Neural progenitor cell (in vitro differentiated cells): ENCODE measurements at places on chromosomes 2 and 18.

- H3K36me3 ChIP-seq = no peaks in the 10 kb centered on the region
- no peaks in the 10 kb centered on the region for H3K4me1 ChIP-seq
- H3K27me3 ChIP-seq = no peaks in the 10 kb centered on the region
- H3K27ac ChIP-seq = no peak overlapping the region
- no peak overlapping the region for H3K4me3 ChIP-seq
Measured at GRCh38 chr18:36405611-36406010, 108.1 kb downstream of the FHOD3 start.

GRCh38 chr2:218880102-218880858 is at the start of gene WNT10A:
WNT10A (plus strand) TSS chr2:218880852; CDS start chr2:218880996, 144 bp downstream.
- no peaks in the 10 kb centered on the region for H3K36me3 ChIP-seq
- no peak within 1 kb of the TSS for H3K27ac ChIP-seq
- peaks cover 32% of the 10 kb centered on the region for H3K4me1 ChIP-seq
- H3K27me3 ChIP-seq = peaks cover 100% of the 10 kb centered on the region
- no peak for DNase-seq

DNA sequence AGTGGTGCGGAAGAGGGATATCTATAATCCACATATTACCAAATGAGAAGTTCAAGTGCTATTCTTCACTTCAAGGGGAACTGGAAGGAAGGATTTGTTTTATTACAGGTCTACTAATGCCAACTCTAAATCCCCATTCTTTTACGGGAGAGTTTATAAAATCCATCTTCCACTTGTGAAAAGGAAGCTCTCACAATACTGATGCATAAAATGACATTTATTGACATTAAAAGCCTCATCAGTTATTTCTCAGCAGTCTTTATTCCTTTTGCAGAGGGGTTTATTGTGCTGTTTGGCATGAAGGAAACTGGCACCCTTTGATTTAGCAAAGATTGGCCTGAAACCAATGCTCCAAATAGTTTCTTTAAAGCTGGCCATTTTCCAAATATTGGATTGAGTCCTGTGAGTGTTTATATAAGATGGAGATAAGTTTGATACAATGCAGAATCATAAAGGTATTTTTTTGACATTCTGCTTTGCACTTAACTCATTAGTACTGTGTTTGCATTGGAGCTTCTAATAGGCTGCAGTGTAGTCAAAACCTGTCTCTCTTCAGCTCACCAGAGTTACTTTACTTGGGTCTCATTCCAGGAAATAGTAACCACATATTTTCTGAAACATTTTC is 26.6 kb downstream of the LRP1B start:
- H3K27me3 ChIP-seq = no peaks in the 10 kb centered on the region

DNA sequence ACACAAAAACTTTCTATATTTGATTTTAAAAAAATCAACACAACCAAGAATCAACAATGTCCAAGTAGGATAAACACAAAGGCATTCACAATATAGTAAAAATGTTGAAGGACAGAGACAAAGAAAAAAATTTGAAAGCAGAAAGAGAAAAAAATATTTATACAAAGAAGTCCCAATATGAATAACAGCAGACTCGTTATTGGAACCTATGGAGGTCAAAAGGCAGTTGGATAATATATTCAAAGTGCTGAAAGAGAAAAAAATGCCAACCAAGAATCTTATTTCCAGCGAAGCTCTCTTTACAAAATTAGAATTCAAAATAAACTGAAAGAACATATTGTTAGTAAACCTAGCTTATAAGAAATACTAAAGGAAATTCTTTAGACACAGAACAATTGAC is 859.5 kb downstream of the LRP1B start:
- H3K4me3 ChIP-seq = no peak overlapping the region
- no peaks in the 10 kb centered on the region for H3K27me3 ChIP-seq
- H3K36me3 ChIP-seq = no peaks in the 10 kb centered on the region

GRCh38 chr2:178328037-178328436 is 122.9 kb downstream of the PRKRA start:
- no peak overlapping the region for H3K4me3 ChIP-seq
- no peaks in the 10 kb centered on the region for H3K4me1 ChIP-seq
- H3K27me3 ChIP-seq = no peaks in the 10 kb centered on the region

GRCh38 chr2:239729151-239729550 is 296.0 kb downstream of the NDUFA10 start:
- H3K27me3 ChIP-seq = no peaks in the 10 kb centered on the region
- no peak overlapping the region for H3K4me3 ChIP-seq
- H3K4me1 ChIP-seq = no peaks in the 10 kb centered on the region
- H3K36me3 ChIP-seq = no peaks in the 10 kb centered on the region

DNA sequence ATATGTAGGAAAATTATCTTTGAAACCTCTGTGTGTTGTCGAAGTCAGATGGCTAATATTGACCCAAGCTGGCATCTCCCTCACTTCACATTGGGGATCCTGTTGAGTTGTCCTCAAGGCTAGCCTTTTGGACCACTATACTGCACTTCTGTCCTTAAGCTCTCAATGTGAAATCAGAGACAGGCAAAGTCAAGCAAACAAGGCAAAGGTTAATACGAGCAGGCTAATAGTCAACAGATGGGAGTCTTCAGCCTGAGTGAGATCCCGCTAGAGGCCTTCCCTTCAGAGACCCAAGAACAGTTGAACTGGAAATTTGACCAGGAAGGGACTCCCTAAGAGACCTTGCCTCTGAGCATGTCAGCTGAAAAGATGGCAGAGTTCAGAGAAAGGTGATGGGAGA is 475.4 kb downstream of the PARD3B start:
- H3K27me3 ChIP-seq = no peaks in the 10 kb centered on the region
- DNase-seq = no peak
- no peaks in the 10 kb centered on the region for H3K4me1 ChIP-seq
- no peak overlapping the region for H3K27ac ChIP-seq

- H3K4me1 ChIP-seq = peaks cover 70% of the 10 kb centered on the region
- no peak overlapping the region for H3K4me3 ChIP-seq
- no peaks in the 10 kb centered on the region for H3K27me3 ChIP-seq
- H3K36me3 ChIP-seq = no peaks in the 10 kb centered on the region
- DNase-seq = peak; percentile 91
Measured at GRCh38 chr2:20188851-20189250, 36.1 kb downstream of the SDC1 start.

GRCh38 chr2:203704430-203704829 is 2.0 kb upstream of the CD28 start:
- H3K4me3 ChIP-seq = no peak overlapping the region
- DNase-seq = no peak
- no peaks in the 10 kb centered on the region for H3K4me1 ChIP-seq
- no peaks in the 10 kb centered on the region for H3K27me3 ChIP-seq

DNA sequence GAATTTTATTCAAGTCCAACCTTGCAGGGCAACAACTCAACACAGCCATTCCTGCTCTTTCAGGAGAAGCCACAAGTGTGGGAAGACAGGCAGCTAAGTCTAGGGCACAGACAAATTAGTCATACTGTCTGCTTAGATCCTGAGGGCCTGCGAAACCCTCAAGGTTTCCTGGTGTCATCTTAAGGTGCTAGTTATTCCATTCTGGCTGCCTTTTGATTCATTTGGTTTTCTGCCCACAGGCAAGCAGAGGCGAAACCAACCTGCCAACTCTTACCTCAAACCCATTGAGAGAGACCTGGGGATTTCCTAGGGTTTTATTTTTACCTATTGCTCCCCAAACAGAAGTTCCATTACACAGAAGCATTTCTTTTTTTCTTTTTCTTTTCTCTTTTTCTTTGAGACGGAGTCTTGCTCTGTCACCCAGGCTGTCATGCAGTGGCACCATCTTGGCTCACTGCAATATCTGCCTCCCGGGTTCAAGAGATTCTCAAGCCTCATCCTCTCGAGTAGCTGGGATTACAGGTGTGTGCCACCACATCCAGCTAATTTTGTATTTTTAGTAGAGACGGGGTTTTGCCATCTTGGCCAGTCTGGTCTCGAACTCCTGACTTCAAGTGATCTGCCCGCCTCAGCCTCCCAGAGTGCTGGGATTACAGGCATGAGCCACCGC is 23.7 kb upstream of the SCYGR1 start:
- no peaks in the 10 kb centered on the region for H3K36me3 ChIP-seq
- no peak for DNase-seq
- H3K4me1 ChIP-seq = no peaks in the 10 kb centered on the region
- no peaks in the 10 kb centered on the region for H3K27me3 ChIP-seq

DNA sequence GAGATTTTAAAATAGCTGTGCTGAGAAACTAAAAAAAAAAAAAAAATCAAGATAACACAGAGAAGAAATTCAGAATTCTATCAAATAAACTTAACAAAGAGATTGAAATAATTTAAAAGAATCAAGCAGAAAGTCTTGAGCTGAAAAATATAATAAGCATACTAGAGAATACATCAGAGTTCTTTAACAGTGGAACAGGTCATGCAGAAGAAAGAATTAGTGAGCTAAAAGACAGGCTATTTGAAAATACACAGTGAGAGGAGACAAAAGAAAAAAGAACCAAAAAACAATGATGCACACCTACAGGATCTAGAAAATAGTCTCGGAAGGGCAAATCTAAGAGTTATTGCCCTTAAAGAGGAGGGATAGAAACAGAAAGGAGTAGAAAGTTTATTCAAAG is 548.1 kb downstream of the ADCYAP1 start:
- no peak overlapping the region for H3K27ac ChIP-seq
- no peak for DNase-seq
- no peaks in the 10 kb centered on the region for H3K4me1 ChIP-seq
- H3K36me3 ChIP-seq = no peaks in the 10 kb centered on the region

DNA sequence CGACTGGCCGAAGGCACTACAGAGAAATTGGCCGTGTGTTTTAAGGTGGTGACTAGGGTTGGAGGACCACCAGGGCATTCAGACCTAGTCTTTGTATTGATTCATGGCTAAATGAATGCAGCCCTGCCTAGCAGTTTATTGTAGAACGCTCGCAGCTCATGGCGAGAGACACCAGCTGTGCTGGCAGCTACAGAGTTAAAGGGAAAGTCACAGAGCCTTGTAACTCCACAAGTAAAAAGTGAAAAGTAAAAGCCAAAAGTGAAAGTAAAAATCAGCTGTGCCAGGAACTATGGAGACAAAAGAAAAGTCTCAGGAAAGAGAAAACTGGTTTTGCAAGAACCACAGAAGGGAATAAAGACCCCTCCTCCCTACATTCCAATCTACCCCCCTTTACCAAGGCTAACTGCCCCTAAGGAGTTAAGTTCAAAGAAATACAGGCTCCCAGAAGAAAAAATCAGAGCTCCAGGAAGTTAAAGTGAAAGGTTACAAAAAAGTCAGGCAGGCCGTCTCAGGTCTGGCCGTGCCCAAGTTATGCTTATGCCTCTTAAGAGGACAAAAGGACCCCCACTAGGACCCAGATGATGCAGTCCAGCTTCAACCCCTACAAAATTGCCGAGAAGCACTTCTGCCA is 46.4 kb upstream of the SELENOI start:
- H3K4me1 ChIP-seq = peaks cover 42% of the 10 kb centered on the region
- H3K27ac ChIP-seq = no peak overlapping the region

DNA sequence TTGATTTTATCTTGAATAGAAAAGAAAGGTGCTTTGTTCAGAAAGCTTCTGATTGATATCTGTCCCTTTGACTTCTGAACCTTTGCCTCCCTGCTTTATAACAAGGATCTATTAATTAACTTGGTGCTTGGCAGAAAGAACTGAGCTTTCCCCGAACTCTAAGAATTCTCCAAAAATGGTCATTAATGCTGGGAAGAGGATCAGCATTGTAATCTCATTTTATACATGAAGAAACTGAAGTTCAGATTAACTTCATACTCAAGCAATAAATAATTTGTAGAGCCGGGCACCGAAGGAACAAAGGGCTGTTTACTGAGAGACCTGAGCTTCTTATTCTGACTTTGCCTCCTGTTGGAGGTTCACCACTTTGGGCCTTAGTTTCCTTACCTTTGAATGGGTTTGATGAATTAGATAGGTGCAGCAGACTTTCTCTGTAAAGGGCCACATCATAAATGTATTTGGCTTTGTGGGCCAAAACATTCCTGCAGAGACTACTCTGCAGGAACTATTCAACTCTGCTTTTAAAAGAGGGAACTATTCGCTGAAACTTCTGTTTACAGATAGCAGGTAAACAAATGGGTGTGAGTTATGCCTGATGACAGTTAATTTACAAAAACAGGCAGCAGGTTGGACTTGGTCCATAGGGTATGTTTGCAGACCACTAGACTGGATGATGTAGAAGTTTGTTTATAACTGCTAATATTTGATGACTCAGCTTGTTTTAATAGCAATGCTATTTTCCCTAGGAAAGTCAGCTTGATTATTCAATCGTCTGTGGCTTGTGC is 272.9 kb downstream of the TGIF1 start:
- DNase-seq = no peak
- no peak overlapping the region for H3K27ac ChIP-seq
- H3K4me3 ChIP-seq = no peak overlapping the region

- no peaks in the 10 kb centered on the region for H3K36me3 ChIP-seq
- H3K27ac ChIP-seq = no peak overlapping the region
- no peaks in the 10 kb centered on the region for H3K27me3 ChIP-seq
- no peak overlapping the region for H3K4me3 ChIP-seq
- DNase-seq = no peak
Measured at GRCh38 chr18:68178921-68179320, 536.0 kb downstream of the TMX3 start.

GRCh38 chr2:109419171-109419756 is 194.5 kb downstream of the SEPTIN10 start:
- no peaks in the 10 kb centered on the region for H3K4me1 ChIP-seq
- no peak for DNase-seq
- no peak overlapping the region for H3K27ac ChIP-seq
- H3K36me3 ChIP-seq = no peaks in the 10 kb centered on the region

- H3K4me1 ChIP-seq = no peaks in the 10 kb centered on the region
- no peak overlapping the region for H3K4me3 ChIP-seq
- no peak overlapping the region for H3K27ac ChIP-seq
- no peaks in the 10 kb centered on the region for H3K36me3 ChIP-seq
- H3K27me3 ChIP-seq = no peaks in the 10 kb centered on the region
- no peak for DNase-seq
Measured at GRCh38 chr2:194289712-194290346, 1367.2 kb upstream of the SLC39A10 start.

DNA sequence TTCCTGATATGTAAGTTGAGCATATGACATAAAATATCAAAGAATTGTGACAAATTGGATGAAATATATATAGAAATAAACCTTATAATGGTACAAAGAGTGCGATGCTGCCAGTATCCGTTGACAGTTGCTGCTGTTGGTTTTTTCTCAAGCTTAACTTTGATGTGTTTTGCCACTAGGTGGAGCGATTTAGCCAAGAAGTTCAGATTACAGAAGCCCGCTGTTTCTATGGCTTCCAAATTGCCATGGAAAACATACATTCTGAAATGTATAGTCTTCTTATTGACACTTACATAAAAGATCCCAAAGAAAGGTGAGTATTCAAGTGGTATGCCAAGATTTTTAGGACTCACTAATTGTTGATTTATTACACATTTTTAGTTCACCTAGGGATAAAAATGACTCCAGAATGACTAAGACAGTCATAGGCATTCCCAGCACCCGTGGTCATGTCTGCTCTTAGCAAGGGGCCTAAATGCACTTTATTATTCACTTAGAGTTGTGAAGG is 2.1 kb downstream of the RRM2 start:
- H3K36me3 ChIP-seq = peaks cover 21% of the 10 kb centered on the region
- DNase-seq = peak; percentile 82
- peaks cover 8% of the 10 kb centered on the region for H3K27me3 ChIP-seq
- peaks cover 17% of the 10 kb centered on the region for H3K4me1 ChIP-seq
- H3K4me3 ChIP-seq = peak overlapping the region; percentile 87

GRCh38 chr2:113677330-113677729 is 50.3 kb downstream of the RABL2A start:
- no peaks in the 10 kb centered on the region for H3K4me1 ChIP-seq
- DNase-seq = no peak
- no peak overlapping the region for H3K4me3 ChIP-seq
- H3K36me3 ChIP-seq = no peaks in the 10 kb centered on the region
